ENCODE measurements at places on chromosomes 2 and 18. TPM values are rescaled to one million over a fixed set of nuclear protein-coding genes. Genes with fewer than 3 reads are reported as not detected.

The NCKAP1 gene
- 80.3 TPM for total RNA-seq

The ATP6V1C2 gene
- total RNA-seq, result 0.40 TPM

GRCh38 chr2:67289921-67290371, 107.2 kb upstream of the ETAA1 start:
- DNase-seq, result peak; percentile 89

DNA sequence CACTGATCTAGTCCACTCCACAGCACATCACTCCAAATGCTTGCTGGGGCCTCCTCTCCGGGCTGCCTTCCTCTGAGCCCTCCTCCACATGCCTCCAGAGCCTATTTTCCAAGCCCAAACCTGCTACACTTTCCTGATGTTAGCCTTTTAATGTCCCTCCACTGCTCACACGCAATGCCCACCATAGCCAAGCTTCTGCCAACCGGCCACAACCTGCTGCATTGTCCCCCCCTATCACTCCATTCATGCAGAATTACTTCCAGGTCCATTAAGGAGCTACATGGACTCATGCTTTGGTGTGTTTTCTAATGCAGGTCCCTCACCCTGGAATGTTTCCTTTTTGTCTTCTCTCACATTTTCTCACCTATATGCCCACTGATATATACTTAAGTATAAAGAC, 129.3 kb downstream of the MARCHF4 start:
- no peak for DNase-seq

DNA sequence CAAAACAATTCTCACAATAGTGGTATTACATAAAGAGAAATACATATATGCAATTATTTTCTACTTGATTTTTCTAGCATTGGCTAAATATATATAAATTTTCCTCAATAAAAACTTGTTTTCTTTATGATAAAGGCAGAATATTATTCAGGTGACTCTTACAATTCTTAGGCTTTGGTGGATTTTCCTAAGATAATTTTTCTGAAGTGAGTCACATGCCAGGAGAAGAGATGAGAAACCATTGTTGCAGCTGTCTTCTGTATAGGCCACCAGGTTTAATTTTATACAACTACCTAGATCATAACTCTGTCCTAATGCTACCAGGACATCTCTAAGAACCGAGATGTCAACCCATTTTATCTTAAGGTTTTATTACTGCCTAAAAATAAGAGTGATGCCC, 552.4 kb upstream of the CDH2 start:
- peak; percentile 56 for DNase-seq

DNA sequence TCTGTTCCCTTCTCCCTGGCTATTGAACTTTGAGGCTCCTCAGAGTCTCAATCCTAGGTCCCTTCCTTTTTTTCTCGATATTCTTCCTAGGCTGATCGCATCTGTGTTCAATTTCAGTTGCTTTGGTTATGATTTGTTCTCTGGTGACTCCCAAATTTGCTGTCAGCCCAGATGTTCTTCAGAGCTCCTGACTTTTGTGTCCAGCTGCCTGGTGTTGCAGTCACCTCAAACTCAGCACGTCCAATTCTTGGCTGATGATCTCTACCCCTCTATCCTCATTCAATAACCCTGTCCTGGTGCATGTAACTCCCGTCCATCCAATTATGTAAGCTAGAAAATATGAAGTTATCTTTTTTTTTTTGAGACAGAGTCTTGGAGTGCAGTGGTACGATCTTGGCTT, 31.4 kb downstream of the DIS3L2 start:
- DNase-seq, result no peak

DNA sequence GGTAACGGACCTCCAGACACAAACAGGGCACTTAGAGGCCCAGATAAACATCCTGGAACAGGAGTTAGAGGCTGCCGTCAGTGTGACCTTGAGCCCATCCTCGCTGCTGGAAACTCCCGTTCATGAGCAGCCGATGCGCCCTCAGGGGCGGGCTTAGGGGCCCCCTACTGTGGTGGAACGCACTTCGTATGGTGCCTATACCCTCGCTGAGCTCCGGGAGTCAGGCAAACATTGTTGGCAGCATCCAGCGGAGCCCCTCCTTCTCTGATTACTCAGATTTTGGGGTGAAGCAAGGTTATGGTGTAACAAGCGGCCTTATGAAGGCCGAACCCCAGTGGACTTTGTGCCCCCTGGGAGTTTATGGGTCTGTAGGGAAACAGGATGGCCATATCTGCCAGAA, 205.3 kb upstream of the SYT4 start:
- DNase-seq, result no peak

- DNase-seq, result no peak
Observed at GRCh38 chr2:191740016-191740419, 62.1 kb downstream of the NABP1 start.

- DNase-seq, result no peak
Observed at GRCh38 chr2:234450431-234451124, 46.3 kb downstream of the ARL4C start.
